ENCODE measurements at places on chromosomes 5 and 9.

DNA sequence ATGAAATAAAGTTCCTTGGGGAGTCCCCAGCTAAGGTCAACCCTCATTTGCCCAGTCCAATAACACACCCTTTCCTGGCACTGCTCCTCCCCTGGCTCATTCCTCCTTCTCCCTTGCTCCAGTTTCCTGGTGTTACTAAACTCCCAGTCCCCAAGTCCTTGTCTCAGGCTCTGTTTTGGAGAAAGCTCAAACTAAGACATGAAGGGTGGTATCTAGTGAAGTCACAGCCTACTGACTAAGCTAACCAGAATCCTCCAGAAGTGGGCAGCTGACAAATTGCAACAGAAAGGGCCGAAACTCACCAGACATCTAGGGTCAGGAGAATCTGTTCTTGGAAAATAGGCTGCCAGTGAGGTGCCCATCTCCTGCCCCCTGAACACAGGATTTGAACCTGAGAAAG lies 118.7 kb upstream of the NEK6 start:
- no peak for DNase-seq

GRCh38 chr5:53114988-53115387 lies 5.4 kb upstream of the MOCS2 start:
- DNase-seq: no peak

GRCh38 chr5:79151942-79152671 lies 40.5 kb downstream of the BHMT start:
- no peak for DNase-seq

GRCh38 chr5:55544341-55544740 lies 9.6 kb upstream of the PLPP1 start:
- DNase-seq: no peak

GRCh38 chr9:115790520-115790919 lies 363.1 kb upstream of the PAPPA start:
- no peak for DNase-seq

DNA sequence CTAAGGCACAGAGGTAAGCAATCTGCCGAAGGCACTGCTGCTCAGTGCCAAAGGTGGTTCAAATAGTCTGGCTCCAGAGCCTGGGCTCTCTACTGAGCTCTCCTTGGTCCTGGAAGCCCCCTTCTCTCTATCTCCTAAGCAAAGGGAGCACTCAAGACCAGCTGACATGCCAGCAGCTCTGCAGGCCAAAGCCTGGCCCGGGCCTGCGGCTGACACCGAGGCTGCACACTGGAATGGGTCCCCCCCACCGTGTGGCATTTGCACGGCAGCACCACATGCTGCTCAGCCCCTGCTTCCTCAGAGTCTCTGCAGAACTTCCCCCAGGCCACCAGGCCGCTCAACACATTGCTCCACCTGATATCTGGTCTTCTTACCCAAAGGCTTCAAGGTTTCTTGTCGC lies 57.8 kb upstream of the GOLPH3 start:
- DNase-seq: no peak

- DNase-seq: no peak
These were observed 404.2 kb downstream of the DNAH5 start for GRCh38 chr5:13540168-13540750.
